Natural killer cell (primary cell): ENCODE measurements at places on chromosomes 6 and 20. TPM values are rescaled to one million over a fixed set of nuclear protein-coding genes. Genes with fewer than 3 reads are reported as not detected.

DNA sequence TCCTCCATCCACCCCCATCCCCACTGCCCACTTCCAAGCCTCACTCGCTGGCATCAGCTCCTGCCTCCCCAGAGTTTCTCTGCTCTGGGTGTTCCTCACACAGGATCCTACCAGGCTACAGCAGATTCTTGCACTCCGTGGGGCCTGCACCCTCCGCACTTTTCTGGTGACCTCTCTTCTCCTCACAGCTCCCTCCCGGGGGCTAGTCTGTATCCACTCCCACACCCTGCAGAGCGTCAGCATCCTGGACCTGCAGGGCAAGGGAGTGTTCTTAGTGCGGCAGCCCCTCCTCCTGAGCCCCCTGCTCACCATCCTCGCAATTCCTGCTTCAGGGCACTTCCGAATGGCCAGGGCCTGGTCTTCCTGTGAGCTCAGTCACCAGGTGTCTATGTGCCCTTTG lies 224.2 kb downstream of the DLL1 start:
- DNase-seq, result no peak

LRRC73 gene
- total RNA-seq, result 0.45 TPM

LYRM2 gene
- 25.5 TPM for total RNA-seq

OVOL2 gene
- total RNA-seq, result not detected

DNA sequence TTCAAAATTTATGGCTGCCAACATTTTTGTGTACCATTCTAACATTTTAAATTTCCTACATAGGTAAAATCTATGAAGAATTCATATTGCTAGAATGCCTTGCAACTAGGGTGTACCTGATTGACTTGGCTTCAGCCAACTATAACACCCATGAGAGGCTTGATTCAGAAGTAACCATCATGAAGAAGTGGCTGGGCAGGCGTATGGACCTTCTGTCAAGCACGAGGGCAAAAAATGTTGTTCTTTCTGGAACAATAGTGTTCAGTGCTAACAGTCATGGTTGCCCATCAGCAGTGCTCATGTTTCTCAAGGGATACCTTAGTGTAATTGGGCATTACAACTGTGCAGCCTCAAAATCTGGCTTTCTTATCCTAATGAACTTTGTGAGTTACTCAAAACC lies 42.9 kb downstream of the ID4 start:
- DNase-seq, result no peak

DNA sequence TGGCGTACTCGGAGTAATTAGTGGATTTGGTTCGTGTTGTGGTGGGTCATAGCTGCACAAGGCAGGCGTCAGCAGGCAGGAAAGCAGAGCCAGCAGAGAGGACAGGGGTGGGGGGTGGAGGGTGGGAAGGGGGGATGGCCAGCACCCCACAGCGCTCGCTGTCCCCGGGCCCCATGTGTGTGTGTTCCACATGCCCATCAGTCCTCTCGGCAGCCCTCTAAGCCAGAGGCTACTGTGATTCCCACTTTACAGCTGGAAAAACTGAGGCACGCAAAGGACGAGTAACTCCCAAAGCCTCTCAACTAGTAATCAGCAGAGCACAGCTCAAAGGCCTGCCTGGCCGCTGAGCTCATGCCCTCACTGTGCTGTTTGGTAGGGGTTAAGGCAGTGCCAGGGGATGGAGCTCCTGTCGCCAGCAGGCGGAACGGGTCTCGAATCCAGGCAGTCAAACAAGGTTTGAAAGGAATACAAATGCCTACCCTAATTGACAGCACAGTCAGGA lies 175.2 kb downstream of the ZDHHC14 start:
- DNase-seq, result no peak

DNA sequence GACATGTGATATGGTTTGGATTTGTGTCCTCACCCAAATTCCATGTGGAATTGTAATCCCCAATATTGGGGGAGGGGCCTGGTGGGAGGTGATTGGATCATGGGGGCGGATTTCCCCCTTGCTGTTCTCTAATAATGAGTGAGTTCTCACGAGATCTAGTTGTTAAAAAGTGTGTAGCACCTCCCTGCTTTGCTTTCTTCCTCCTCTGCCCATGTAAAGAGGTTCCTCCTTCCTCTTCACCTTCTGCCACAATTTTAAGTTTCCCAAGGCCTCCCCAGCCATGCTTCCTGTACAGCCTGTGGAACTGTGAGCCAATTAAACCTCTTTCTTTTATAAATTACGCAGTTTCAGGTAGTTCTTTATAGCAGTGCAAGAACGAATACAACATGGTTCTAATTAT lies 2.1 kb upstream of the ZNF451 start:
- DNase-seq, result no peak

- no peak for DNase-seq
Measured at GRCh38 chr20:62969179-62969760, 16.8 kb downstream of the SLC17A9 start.

- no peak for DNase-seq
Measured at GRCh38 chr20:6051505-6051904, 2.4 kb downstream of the LRRN4 start.

- DNase-seq, result no peak
Measured at GRCh38 chr20:47764154-47764733, 21.0 kb downstream of the SULF2 start.

BCLAF1 gene
- 582 TPM for total RNA-seq

DNA sequence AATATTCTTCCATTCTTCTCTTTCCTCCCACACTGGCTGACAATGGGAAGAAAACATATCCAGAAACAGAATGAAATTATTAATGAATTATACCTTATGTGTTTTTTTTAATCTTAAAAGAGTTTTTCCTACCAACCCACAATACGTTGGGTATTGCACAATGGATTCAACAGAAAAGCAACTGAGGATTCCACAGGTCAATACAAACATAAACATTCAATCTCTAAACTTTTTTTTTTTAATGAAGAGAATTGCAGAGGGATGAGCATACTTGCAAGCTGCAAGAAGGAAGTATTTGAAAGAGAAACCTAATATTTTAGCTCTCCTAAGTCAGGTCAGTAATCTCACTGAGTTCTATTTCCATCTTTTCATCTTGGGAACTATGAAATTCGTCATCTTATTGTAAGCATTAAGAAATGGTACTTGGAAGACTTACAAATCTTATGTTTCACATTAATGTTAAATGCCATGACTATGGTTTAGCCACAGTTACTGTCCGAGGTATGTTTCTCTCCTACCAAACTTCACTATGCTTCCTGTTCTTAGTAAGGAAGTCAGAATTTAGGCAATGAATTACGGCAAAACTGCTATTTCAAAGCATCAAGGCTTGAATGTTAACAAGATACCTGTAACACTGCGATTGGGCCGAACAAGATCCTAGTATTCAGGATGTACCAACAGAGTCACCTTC lies 100.8 kb downstream of the HIVEP2 start:
- peak; percentile 42 for DNase-seq

TSBP1 gene
- total RNA-seq, result not detected

GRCh38 chr20:19966840-19967239 lies 50.3 kb upstream of the NAA20 start:
- DNase-seq, result no peak

MCHR2 gene
- not detected for total RNA-seq

GRCh38 chr20:34210271-34210670 lies 31.0 kb upstream of the ASIP start:
- DNase-seq, result no peak

BTN2A1 gene
- total RNA-seq, result 43.3 TPM

CLVS2 gene
- not detected for total RNA-seq

DLK2 gene
- total RNA-seq, result not detected

ROS1 gene
- total RNA-seq, result not detected

FOXO3 gene
- 43.1 TPM for total RNA-seq

- no peak for DNase-seq
Measured at GRCh38 chr20:12591949-12592470, 416.8 kb upstream of the SPTLC3 start.

DNA sequence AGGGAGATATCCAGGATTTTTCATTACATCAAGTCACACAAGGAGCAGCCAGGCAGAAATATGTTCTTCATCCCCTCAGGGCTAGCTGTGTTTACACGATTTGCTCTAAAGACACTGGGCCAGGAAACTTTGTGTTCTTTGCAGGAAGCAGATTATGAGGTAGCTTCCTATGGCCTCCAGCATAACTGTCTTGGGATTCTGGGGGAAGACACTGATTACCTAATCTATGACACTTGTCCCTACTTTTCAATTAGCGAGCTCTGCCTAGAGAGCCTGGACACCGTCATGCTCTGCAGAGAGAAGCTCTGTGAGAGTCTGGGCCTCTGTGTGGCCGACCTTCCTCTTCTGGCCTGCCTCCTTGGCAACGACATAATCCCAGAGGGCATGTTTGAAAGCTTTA lies 11.2 kb downstream of the FAM120B start:
- DNase-seq, result no peak

XKR7 gene
- not detected for total RNA-seq

- DNase-seq, result peak; percentile 33
Measured at GRCh38 chr20:330233-331149, 5.1 kb downstream of the SOX12 start.

DNA sequence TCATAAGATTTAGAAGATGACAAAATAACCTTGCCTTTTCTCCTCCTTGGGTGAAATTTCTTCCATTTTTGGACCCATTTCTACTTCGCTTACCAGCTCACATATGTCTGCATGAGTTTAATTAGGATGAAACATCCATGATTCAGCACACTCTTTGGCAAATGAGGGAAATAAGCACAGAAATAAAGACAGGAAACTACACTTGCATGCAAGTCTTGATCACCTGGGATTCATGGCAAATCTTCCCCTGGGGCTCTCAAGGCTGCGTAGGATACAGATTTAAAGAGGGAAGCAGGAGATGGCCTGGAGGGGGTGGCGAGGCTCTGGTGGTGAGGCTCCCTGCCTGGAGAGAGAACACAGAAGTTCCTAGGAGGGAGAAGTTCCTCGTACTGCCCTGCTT lies 147.8 kb downstream of the EDN3 start:
- no peak for DNase-seq

- no peak for DNase-seq
Measured at GRCh38 chr20:44006578-44006977, 91.9 kb downstream of the TOX2 start.

NRSN1 gene
- total RNA-seq, result not detected

DNA sequence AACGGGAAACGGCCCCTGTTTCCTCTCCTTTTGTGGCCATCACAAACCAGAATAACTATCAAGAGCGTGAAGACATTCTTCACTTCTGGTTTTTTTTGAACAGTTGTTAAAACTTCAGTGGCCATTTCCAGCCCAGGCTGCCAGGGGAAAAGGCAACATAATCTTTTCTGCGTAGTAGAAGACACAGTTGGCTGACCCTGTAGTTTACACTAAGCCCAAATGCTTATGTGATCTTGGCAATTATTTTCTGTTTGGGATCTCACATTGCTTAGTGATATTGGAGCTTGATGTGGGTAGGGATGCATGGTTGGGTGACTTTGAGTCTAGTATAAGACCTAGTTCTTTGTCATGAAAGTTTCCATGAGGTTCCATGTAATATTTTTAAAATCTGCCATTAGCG lies 449.4 kb upstream of the CDH4 start:
- no peak for DNase-seq

SEL1L2 gene
- total RNA-seq, result not detected

- DNase-seq, result no peak
Measured at GRCh38 chr6:46799657-46800056, 6.5 kb downstream of the MEP1A start.

MYH7B gene
- total RNA-seq, result 0.18 TPM

GRCh38 chr20:48789185-48789668 lies 38.6 kb downstream of the PREX1 start:
- no peak for DNase-seq

LCA5 gene
- total RNA-seq, result not detected

DNA sequence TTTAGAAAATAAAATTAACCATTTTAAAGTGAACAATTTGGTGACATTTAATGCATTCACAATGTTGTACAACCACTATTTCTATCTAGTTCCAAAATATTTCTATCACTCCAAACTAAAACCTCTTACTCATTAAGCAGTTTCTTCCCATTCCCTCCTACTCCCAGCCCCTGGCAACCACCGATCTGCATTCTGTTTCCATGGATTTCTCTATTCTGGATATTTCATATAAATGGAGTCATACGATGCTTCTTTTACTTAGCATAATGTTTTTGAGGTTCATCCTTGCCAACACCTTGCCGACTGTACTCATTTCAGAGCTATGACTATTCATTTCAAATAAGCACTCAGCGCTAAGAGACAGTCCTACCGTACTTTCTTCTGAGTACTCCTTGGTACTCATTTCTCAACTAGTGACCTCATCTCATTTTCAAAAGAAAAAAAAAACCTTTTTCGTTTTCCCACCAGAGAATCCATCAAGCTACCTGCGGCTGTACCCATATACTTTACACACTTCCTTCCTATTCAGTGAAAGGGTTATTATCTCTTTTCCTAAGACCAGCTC lies 259.2 kb downstream of the UTRN start:
- DNase-seq, result no peak

DNA sequence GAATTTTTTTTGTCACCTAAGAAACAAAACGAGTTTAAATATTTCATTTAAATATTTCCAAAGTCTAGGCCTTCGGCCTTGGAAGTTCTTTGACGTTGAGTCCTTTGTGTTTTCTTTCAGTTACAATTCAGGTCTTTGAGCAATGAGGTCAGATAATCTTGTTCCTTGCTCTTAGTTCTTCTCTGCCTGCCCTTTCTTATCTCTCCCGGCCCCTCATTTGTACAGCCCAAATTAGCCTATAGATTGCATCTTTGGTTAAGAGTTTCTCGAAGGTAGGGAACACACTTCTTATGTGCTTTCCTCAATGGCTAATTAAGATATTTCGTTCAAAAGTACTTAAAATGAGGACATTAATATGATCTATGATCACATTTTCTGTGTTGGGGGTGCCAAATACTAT lies 18.5 kb downstream of the RPS12 start:
- DNase-seq, result no peak

DNA sequence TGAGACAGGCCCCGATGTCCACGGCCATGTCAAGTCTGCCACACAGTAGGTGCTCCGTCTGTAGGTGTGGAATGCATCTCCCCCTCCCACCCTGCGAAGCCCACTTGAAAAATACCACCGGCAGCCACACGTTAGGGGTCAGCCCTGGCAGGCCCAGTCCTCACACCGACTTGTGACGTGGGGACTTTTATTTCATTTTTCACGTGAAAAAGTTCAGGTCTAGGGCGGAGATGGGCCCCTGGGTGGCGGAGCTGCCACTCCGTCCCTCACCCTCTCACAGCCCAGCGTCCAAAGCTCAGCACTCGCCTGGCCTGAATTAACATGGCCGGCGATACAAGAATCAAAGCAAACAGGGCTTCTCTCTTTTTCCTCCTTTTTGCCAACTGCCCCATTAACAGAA lies 3.8 kb upstream of the TUBB1 start:
- no peak for DNase-seq

GRCh38 chr6:113076116-113076515 lies 729.0 kb downstream of the RFPL4B start:
- DNase-seq, result no peak

DNA sequence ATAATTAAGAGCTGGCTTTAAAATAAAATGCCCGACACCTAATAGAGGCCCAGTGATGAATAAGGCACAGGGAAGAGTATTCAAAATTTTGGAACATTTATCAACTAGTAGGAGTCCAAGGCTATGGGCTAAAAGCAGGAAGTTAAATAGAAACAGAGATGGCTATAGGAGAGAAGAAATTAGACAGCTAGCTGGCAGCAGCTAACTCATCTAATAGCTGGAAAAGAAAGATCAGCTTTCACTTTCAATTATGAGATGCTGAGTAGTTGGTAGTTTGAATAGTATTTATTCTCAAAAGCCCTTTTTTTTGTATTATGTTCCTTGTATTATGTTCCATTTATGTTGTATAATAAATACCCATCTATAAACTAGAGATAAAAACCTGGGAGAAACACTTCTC lies 215.7 kb downstream of the SLC35F1 start:
- no peak for DNase-seq

GRCh38 chr6:34616227-34616585 lies 60.1 kb upstream of the SPDEF start:
- DNase-seq, result no peak

GRCh38 chr6:133432021-133432989 lies 191.1 kb downstream of the EYA4 start:
- DNase-seq, result no peak

KHDC1L gene
- total RNA-seq, result not detected
